ENCODE measurements at places on chromosomes 6 and 20.

DNA sequence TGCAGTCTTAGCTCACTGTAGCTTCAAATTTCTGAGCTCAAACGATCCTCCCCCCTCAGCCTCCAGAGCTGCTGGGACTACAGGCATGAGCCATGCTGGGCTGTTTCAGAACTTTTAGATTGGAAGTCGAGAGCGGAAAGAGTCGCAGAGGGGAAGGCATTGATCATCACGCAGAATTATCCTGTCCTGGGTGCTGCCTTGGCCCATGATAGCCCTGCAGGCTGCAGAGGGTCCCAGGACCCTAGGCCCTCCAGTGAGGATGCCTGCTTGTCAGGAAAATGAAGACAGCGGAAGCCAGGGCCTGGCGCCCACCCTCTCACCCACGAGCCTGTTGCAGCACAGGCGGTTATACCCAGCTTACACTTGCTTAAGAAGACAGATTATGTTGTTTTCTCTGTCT lies 9.1 kb downstream of the TMEM181 start:
- DNase-seq: no peak

GRCh38 chr20:37994512-37994911 lies 38.7 kb downstream of the TTI1 start:
- no peak for DNase-seq

GRCh38 chr6:80249897-80250296 lies 143.4 kb downstream of the BCKDHB start:
- peak; percentile 60 for DNase-seq

DNA sequence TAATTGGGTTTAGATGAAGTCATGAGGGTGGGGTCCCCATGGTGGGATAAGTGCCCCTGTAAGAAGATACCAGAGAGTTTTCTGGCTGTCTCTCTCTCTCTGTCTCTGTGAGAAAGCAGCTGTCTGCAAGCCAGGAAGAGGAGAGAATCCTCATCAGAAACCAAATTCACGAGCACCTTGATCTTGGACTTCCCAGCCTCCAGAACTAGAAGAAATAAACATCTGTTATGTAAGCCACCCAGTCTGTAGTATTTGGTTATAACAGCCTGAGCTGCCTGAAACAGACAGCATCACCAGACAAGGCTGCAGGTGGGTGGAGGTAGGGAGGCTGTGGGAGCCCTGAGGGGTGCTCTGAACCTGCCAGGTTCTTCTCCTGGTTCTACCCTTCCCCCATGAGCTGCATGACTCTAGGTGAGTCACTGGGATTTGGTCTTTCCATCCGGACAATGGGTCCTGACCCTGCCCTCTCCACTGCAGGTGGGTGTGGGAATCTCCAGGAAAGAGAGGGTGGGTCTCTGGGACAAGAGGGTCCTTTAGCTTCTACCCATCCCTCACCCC lies 34.3 kb upstream of the VEGFA start:
- DNase-seq: no peak

DNA sequence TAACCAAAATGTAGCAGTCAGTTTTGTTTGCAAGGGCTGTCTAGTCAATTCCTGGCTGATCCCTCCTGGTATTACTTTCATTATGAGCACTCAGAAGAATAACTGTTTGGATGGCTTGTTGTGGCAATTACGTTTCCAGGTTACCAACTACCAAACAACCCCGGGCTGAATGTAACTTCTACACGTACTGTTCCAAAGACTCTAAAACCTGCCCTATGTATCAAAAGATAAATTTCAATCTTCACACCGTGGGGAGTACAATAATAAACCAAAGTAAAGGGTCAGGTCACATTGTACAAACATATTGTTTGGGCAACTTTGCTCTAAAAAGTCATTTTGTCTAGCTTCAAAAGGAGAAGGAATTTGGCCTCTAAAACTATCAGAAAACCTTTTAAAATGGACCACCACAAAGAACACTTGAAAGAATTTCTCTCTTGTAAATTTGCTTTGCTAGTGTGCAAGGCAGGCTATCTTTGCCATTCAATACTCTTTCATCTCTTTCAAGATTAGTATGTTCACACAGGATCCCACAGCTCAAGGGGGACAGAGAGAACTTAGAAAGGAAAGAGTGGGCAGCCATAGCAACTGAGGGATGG lies 27.6 kb downstream of the DCDC2 start:
- DNase-seq: no peak

Measured in inflammatory macrophage (primary cell).